ENCODE measurements at places on chromosomes 3 and 15.

GRCh38 chr3:14561051-14561960 is 21.2 kb upstream of the GRIP2 start:
- DNase-seq = no peak

DNA sequence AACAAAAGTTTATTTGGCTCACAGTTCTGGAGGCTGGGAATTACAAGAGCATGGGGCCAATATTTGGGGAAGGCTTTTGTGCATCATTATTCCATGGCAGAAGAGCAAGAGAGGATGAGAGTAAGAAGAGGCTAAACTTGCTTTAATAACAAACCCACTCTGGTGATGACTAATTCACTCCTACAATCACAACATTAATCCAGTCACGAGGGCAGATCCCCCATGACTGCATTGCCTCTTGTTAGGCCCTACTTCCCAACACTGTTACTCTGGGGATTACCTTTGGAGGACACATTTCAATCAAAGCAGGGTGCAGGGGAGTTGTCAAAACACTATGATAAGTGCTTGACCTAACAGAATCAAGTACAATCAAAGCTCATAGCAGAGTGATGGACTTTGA is 181.7 kb downstream of the BBX start:
- no peak for DNase-seq

DNA sequence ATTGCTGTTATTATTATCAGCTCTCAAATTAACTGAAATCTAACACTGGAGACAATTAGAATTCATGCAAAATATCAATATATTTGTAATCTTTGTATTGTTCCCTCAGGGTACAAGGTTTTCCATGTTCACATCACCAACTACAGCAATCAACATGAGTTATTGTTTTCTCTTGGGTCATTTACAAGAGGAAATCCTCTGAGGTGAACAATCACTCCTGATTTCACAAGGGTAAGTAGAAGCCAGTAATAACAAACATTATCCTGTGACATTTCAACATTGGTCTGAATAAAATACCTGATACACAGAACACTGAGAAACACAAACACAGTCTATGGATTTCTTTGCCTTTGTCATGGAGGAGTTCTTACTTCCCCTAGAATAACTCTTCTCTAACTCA is 174.0 kb downstream of the SUCNR1 start:
- DNase-seq = no peak

GRCh38 chr3:16433701-16434151 is 79.8 kb downstream of the RFTN1 start:
- no peak for DNase-seq

- DNase-seq = no peak
Observed at GRCh38 chr15:78922527-78922926, 22.3 kb downstream of the CTSH start.

DNA sequence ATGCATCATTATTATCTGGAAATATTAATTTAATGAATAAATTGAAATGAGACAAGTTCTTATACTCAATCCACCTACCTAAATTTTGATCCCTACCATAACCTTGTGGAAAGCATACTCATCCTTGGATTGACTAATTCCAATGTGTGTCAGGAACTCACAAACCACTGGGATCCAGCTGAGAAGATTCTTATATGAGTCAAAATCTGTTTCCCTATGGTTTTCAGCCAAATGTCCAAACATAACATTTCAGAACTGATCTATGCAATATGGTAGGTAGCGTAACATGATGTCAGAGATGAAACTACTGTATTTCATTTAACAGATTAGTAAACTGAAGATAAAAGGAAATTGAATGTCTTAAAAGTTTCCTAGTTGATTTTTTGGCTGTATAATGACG is 250.0 kb downstream of the PLOD2 start:
- DNase-seq = no peak

GRCh38 chr3:154164387-154164786 is 43.2 kb downstream of the ARHGEF26 start:
- no peak for DNase-seq

Measured in activated naive CD4-positive, alpha-beta T cell (primary cell).